Left cardiac atrium (tissue), 4 donors: ENCODE measurements at places on chromosomes 7 and 10. TPM values are rescaled to one million over a fixed set of nuclear protein-coding genes. Genes with fewer than 3 reads are reported as not detected.

The ARF5 gene
- total RNA-seq: 91.1 TPM

DNA sequence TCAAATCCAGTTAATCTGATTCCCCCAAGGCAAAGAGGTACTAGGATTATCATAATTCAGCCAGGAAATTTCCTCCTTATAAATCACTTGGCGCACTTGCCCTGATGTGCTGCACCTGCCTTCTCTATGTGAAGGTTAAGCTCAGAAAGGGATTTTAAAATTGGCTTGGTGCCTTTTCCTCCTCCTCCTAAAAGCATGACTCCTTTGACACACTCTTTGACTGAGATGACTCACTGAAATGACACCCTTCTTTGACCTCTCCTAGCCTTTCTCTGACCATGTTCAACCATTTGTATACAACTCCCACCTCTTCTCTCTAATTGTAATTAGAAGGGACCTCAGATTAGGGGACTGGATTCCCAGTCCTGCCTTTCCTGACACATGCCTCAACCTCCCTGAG, 46.5 kb downstream of the ABLIM1 start:
- DNase-seq: no peak

GRCh38 chr7:157710396-157710795, 373.6 kb downstream of the DNAJB6 start:
- DNase-seq: no peak

DNA sequence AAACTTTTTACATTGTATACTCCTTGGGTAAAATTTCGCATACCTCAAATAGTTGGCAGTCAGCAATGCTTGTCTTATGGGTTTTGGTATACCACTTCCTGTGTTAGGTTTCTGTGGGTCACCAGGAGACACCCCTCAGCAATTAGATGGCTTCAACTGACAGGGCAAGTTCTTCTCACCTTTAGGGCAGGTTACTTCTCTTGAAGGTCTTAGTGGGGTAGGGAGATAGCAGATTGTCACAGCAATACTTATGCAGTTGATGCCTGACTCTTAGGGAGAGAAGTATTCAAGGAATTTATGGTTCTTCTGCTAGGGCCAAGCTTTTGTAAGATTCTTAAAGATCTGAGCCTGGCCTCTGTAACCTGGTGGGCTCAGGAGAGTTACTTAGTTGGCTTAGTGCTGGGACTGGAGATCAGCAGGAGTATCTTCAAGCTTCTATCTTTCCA, 42.9 kb downstream of the MKLN1 start:
- DNase-seq: no peak

DNA sequence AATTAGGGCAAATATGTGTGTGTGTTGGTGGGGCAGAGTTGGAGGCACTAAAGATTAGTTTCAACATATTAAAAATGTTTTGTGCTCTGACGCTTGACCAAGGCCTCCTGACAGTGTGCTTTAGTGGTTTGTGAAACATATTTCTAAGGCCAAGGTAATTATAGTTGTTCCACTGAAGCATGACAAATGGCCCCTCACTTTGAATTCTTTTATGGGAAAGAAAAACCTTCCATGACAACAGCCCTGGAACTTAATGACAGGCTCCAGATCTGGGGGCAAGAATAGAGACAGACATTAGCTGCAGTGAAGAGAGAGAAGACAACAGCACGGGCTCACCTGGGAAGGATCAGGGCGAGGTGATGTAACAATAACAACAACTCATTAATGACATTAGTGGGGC, 155.8 kb downstream of the CHN2 start:
- DNase-seq: no peak
